ENCODE measurements at places on chromosomes 13 and 19.

- DNase-seq: no peak
Measured at GRCh38 chr19:5037936-5038335, 69.0 kb downstream of the KDM4B start.

DNA sequence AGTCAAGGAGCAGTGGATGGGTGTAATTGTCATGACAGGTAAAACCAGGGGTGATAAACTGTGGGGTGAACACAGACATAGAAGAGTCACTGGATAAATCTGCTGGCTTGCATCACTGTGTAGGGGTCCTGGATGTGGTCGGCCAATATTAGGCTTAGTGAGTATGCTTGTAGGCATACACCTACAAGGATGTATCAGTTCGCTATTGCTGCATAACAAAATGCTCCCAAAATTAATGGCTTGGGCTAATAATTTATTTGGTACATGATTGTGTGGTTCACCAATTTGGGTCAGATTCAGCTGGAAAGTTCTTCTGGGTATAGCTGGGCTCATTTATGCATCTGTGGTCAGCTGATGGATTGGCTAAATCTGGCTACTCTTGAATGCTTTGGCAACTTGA, 11.2 kb upstream of the EVI5L start:
- no peak for DNase-seq

GRCh38 chr13:30810261-30810701, 74.9 kb downstream of the ALOX5AP start:
- DNase-seq: no peak

- DNase-seq: no peak
Measured at GRCh38 chr19:46659151-46660007, 1.6 kb downstream of the DACT3 start.

DNA sequence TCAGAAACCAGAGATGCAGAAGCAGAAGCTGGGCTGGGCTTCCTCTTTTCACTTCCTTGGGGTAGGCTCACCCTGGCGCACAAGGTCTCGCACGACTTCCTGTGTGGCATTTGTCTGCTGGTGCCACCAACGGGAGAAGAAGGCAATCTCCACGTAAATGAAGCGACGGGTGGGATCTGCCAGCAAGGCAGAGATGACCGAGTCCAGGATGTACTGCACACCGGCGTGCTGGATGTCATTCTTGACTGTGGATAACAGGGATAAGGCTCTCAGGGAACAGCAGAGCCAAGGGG, 1.3 kb downstream of the MAN2B1 start:
- no peak for DNase-seq

DNA sequence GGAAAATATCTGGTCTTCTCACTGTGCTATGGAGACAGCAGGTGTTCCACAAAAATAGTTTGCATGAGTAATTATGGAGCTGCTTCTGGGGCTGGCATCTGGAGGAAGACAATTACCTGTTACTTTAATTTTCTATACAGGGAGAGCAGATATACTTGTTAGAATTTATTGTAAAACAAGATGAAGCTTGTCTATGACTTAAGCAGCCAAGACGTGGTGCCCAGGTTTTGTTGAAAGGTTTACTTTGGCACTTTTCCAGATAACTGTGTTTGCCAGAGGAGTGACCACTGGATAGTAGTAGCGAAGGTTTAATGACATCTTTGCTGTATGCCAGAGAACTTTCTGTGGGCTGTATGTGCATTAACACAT, 134.5 kb upstream of the KL start:
- no peak for DNase-seq

DNA sequence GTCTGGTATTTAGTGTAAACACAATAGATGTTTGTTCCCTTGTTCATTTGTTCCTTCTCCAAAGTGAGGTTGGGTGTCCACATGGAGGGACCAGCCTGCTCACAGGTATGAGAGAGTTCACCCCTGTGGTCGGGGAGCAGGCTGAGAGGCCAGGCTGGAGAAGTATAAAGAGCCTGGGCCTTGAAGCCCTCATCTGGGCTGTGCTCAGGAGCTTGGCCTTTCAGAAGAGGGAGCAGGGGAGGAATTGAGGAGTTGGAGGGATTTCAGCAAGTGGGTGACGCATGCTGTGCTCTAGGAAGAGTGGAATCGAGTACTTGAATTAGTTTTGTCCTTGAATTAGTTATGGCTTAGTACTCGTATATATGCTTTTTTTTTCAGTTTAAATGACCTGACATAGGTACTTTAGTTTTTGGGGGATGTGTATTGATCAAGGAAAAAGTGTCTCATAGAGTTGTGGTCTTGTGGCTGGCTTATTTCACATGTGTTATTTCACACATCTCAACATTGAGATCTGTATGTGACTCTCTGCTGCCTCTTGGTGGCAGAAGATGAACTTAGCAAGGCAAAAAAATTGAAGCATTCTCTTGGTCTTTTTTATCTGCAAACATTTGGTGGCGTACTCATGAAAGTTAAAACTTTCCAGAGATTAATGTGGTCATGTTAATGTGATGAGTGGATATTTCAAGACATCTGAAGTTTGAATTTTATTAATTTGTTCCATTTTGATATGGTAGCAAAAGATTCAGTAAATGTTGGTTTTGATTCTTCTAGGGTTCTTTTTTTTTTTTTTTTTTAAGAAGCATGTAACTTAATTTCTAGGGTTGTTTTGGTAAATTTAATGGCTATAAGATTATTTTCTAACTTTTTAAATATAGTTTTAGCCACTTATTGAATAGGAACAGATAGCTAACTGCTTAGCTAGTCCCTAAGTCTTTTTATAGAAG, 54.3 kb downstream of the SLAIN1 start:
- DNase-seq: peak; percentile 28

GRCh38 chr19:13154241-13154778, 4.1 kb downstream of the IER2 start:
- peak; percentile 62 for DNase-seq

DNA sequence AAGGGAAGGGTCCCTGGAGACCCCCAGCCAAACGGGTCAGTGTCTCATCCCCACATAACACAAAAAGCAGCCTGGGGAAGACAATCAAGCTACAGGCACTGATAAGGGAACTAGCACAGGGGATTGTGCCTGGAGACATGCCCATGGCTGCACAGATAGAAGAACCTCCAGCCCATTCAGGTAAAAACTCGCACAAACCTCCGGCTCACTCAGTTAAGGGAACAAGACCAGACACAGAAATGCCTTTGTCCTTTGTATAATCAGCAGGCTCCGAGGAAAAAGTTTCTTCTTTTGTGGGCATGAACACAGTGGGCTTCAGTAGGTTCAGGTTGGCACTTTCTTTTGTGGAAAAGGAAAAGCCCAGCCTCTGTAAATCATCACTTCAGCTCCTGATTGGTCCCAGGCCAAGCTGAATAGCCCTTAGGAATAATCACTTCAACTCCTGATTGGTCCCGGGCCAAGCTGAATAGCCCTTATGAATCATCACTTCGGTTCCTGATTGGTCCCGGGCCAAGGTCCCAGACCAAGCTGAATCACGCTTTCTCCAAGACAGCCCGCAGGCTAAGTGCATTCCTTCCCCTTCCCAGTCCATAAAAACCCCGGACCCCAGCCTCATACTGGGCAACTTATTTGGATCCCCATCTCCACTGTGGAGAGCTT, 5.0 kb upstream of the ZNF230 start:
- no peak for DNase-seq

GRCh38 chr19:54576411-54576976, 2.9 kb downstream of the LILRA2 start:
- DNase-seq: no peak

DNA sequence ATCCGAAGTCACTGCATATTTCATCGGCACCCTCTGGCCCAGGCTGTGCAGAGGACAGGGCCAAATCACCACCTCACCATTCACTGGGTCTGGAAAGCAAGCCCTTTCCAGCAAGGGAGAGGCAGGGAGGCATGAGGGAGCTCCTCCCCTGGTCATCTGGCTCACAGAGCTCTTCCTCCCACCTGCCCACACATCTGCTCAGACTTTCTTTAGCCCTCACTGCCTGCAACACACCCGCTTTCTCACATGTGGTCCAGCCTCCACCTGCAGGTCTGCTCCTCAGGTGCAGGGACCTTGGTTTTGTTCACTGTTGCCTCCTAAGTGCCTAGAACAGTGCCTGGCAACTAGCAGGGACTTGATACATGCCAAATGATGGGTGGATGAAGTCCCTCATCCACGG, 21.0 kb upstream of the SLC35E1 start:
- peak; percentile 63 for DNase-seq

- DNase-seq: no peak
Measured at GRCh38 chr19:896999-897398, 3.7 kb downstream of the RNU6-9 start.

- no peak for DNase-seq
Measured at GRCh38 chr13:31068119-31068423, 93.6 kb downstream of the HSPH1 start.

- DNase-seq: no peak
Measured at GRCh38 chr13:74708629-74709028, 574.4 kb upstream of the KLF12 start.

- DNase-seq: no peak
Measured at GRCh38 chr19:19105365-19106055, 32.8 kb downstream of the TMEM161A start.

DNA sequence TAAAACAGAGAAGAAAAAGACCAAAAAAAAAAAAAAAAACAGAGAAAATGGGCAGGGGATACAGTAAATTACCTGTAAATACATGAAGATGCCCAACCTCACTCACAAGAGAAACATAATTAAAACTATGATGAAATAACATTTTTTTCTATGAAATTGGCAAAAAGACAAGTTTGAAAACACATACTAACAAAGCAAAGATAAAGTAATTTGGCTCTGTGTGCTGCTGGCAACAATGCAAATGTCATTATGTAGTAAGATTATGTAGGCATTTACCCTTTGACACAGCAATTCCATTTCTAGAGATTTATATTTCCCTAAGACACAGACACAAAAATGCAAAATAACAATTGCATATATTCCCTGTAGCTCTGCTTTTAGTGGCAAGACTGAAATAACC, 20.2 kb downstream of the ZC3H13 start:
- no peak for DNase-seq

- DNase-seq: peak; percentile 31
Measured at GRCh38 chr19:55146705-55147273, 2.2 kb downstream of the TNNT1 start.

GRCh38 chr19:1274081-1274851, 1.1 kb upstream of the FAM174C start:
- DNase-seq: no peak

- DNase-seq: no peak
Measured at GRCh38 chr13:30410705-30411125, 11.6 kb upstream of the UBE2L5 start.

GRCh38 chr13:109180905-109181425, 551.6 kb downstream of the MYO16 start:
- DNase-seq: no peak

- DNase-seq: peak; percentile 47
Measured at GRCh38 chr19:40139533-40140287, 49.0 kb upstream of the ZNF780A start.

DNA sequence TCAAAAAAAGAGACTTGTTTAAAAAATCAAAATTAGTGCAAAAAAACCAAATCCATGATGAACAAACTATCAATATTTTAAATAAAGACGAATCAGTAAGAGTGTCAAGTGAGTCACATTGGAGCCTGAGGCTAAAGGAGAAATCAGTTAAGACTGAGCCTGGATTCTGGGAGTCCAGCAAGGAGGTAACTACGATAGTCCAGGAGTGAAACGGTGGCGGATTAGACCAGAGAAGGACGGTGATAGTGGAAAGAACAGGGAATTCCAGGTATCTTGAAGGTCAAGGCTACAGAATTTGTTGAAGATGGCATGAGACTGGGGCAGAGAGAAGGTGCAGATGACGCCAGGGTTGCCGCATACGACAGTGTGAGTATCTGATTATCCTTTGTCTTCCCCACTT, 7.0 kb upstream of the NPAS1 start:
- no peak for DNase-seq

GRCh38 chr13:41136396-41137031, 3.9 kb upstream of the KBTBD6 start:
- DNase-seq: no peak

GRCh38 chr13:45909089-45909488, 57.5 kb upstream of the SIAH3 start:
- DNase-seq: no peak

- DNase-seq: no peak
Measured at GRCh38 chr13:63435667-63436324, 2020.1 kb upstream of the PCDH20 start.

GRCh38 chr13:61466280-61466679, 50.6 kb upstream of the PCDH20 start:
- DNase-seq: no peak

DNA sequence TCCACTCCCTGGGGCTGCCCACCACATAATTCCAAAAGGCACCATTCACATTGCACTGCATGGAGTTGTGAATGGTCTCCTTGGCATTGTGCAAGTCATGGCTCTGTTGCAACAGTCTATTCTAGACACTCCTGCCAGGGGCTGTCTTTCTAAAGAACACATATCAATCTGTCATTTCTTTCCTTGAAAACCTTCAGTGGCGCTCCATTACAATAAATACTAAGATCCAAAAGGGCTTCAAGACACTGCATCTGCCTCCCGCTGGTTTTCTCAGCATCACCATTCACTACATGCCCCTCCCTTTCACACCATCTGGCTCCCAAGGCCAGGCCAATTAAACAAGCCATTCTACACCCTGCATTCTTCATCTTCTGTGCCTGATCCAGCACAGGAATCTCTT, 32.2 kb upstream of the TM9SF2 start:
- no peak for DNase-seq

DNA sequence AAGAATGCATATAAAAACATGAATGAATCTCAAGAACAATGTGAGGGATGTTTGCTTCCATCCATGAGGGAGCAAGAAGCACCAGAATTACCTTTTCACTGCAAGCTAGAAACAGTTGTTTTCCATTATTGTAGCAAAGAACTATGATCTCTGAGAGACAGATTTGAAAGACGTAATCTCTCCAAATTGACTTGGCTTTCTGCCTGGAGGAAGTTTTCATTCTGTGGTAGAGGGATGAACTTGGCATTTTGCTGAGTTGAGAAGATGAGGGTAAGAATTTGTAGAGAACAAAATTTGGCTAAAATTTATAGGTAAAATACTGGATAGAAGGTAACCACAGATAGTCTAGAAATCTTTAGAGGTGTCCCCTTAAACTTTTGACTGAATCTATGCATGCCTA, 496.8 kb downstream of the TDRD3 start:
- DNase-seq: no peak

DNA sequence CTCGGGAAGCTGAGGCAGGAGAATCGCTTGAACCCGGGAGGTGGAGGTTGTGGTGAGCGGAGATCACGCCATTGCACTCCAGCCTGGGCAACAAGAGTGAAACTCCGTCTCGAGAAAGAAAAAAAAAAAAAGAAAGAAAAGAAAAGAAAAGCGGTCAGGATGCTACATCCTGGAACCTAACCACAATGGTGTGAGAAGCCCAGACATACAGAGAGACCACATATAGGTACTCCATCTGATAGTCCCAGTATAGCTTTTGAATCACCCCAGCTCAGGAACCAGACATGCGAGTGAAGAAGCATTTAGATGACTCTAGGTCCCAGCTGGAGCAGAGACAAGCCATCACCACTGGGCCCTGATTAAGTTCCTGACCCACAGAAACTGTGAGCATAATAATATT, 3.2 kb downstream of the IFNL1 start:
- DNase-seq: no peak

DNA sequence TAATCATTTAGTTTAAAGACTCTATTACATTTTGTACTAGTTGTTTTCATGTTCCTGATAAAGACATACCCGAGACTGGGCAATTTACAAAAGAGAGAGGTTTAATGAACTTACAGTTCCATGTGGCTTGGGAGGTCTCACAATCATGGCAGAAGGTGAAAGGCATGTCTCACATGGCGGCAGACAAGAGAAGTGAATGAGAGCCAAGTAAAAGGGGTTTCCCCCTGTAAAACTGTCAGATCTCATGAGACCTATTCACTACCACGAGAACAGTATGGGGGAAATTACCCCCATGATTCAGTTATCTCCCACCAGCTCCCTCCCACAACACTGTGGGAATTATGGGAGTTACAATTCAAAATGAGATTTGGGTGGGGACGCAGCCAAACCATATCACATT, 129.2 kb downstream of the PAN3 start:
- DNase-seq: no peak

Data from RPMI8226 (cell line).